ENCODE measurements at places on chromosomes 1 and 21.

DNA sequence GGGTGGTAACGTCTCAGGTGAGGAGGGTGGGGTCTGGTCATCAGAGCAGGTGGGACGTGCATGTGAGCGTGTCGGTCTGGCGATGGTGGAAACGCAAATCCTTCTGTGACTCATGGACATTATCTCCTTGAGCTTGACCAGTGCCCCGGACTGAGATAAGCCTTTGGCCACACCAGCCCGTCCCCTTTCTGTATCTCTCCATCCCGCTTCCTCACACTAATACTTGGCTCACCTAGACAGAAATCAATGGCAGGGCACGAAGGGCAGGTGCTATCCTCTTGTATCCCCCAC is 7.9 kb upstream of the AQP10 start:
- no peak for DNase-seq

DNA sequence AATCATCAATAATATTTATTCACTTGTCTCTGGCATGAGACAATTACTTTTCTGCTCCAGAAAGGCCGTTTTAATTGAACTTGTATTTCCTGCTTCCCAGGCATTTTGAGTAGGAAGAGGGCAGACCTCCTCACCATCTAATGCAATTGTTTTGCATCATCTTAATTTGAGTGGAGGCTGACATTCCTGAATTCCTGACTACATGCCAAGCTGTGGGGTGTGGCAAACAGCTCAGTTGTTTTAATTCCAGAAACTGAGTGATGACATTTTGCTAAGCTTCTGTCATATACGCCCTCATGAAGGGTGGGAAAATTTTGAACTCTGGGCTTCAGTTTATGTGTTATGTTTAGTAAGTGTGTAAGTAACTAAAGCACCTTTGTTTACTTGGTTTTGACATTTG is 125.4 kb upstream of the USP25 start:
- no peak for DNase-seq

- DNase-seq, result no peak
Measured at GRCh38 chr1:178502856-178503255, 6.1 kb upstream of the CLEC20A start.

DNA sequence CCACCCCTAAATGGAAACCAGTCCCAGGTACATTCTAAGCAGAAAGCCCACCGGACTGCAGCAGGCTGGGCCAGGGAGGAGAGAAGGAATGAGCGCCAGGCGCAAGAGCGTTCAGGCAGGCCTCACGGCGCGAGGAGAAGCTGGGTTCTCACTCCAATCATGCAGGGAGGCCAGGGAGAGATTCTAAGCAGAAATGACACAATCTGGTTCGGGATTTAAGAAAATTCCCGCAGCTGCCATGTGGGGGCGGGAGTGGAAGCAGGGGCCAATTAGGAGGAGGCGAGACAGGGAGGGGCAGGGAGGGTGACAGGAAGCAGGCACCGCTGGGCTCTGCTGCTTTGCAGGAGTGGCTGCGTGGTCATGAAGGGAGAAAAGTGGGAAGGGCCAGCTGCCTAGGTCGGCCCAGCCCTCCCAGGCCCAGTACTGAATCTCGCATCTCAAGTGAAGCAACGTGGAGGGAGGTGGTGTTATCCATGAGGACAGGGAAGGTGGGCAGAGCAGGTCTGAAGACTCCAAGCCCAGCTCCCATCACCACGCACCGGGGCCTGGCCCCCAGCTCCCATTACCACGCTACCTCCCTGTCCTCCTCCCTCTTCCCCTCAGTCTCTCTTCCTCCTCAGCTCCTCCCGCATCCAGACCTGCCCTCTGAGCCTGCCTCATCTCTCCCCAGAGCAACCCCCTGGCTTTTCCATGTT is 11.8 kb downstream of the NPHP4 start:
- no peak for DNase-seq

- DNase-seq, result no peak
Measured at GRCh38 chr1:147527941-147528936, 13.1 kb upstream of the BCL9 start.

DNA sequence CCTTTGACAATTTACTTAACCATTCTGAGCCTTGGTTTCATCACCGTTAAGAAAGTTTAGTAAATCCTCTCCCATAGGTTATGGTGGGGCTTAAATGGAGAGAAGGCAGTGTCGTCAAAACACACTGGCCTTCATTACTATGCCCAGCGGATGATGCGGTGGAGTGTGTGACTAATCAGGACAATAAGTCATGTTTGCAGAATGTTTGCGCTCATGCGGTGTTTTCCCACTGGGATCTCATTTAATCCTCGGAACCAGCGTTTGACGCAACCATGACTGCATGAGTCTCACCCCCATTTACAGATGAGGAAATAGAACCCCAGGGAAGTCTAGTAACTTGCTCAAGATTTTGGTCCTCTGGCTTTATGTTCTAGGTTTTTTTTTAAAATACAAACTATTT is 17.5 kb downstream of the SLC26A9 start:
- DNase-seq, result no peak

All from left renal pelvis (tissue), 4 donors.